Mesenteric fat pad (tissue), 1 donor: ENCODE measurements at places on chromosomes 16 and 17.

- DNase-seq: no peak
These were observed 169.8 kb downstream of the LAT start for GRCh38 chr16:29154676-29155121.

DNA sequence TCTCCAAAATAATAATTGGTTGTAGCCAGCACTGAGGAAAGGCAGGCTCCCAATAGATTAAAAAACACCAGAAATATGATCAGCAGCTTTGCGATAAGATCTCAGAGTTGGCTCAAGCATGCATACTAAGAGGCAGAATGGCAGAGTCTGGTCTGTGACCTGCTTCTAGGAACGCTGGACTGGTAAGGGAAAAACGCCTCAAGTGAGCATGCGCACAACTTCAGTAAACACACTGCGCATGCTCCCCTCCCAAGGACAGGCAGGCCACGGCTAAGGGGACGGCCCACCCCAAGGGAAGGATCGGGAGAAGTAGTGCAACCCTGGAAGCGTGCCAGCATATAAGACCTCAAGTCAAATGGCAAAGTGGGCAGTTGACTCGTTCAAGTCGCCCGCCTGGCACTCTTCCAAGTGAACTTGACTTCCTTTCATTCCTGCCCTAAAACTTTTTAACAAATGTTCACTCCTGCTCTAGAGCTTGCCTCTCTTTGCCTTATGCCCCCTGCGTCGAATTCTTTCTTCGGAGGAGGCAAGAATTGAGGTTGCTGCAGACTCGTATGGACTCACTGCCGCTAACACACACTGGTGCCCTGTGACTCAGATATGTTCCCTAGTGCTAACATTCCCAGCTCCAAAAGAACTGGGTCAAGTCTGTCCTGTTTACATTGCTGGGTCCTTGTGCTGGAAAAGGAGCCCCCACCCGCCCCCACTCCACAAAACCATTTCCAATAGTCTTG lies 22.4 kb upstream of the PRM1 start:
- no peak for DNase-seq

GRCh38 chr17:80811181-80812105 lies 180.2 kb upstream of the CHMP6 start:
- peak; percentile 47 for DNase-seq

- DNase-seq: no peak
These were observed 8.8 kb downstream of the NFATC3 start for GRCh38 chr16:68093816-68094613.

DNA sequence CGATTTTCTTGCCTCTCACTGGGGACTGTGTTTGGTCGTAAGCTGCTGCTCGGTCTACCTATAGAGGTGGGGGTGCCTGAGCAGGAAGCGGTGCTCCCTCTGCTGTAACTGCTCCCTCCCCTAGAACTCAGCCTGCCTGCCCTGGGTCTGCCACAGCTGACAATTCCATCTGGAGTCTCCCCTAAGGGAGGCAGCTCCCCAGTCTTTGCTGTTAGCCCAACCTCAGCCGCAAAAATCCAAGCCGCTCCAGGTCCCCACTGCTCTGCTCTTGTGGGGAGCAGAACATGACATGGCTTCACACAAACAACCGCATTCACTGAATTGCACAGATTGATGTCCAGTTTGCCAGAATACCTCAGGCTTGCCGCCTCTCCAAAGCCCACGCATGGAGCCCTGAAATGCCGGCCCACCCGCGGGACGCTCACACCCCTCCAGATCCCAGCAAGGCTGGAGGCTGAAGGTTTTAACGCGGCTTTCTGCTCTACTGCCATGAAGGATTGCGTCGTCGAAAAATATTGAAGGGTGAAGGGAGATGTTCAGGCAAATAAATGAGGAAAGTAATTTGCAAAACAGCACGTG lies 221.5 kb upstream of the FOXF1 start:
- no peak for DNase-seq
